ENCODE measurements at places on chromosomes 1 and 21.

DNA sequence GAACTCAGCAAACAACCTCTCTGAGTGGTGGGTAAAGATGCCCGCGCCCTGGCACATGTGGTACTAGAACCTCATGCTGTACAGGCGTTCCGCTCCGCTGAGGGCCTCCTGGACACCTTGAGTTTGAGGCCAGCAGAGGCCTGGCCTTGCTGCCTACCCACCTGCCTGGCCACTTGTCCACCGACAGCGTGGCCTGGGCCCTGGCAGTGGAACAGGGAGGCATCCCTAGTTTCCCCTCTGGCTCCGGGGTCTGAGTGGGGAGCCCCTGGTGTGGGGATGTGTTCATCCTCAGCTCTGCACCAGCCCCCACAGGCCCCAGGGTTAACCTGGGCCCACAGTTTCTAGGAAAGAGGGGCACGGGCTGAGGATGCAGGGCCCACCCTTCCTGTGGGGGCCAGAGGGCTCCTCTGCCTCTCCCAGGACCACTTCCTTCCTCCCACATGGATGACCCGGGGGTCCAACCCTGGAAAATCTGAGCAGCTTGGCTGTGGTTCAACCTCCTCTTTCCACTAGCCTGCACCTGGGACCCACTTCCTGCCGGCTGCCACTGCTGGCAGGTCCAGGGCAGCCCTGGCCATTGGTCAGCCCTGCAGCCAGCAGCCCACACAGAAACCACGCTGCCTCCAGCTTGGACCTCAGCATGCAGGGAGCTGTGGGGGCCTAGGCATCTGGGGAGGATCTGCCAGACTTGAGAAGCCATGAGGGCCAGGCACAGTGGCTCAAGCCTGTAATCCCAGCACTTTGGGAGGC, 53.3 kb upstream of the COL18A1 start:
- no peak for DNase-seq

DNA sequence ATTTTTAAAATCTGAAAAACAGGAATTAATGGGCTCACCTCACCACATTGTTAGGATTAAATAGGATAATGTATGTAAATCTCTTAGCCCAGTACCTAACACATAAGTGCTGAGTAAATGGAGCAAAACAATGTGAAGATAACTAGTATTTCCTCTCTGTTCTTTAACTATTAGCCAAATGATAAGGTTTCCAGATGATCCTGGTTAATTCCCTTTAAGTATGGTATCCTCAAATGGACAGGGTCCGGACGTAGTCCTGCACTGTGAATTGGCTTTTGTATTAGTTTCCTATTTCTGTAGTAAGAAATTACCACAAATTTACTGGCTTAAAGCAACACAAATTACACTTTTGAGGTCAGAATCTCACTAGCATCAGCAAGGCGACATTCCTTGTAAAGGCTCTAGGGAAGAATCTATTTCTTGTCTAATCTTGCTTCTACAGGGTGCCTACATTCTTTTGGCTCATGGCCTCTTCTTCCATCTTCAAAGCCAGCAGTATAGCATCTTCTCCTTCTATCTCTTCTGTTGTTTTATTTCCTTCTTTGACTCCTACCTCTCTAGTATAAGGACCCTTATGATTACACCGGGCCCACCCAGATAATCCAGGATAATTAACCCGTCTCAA, 17.1 kb downstream of the SCAF4 start:
- DNase-seq = no peak

DNA sequence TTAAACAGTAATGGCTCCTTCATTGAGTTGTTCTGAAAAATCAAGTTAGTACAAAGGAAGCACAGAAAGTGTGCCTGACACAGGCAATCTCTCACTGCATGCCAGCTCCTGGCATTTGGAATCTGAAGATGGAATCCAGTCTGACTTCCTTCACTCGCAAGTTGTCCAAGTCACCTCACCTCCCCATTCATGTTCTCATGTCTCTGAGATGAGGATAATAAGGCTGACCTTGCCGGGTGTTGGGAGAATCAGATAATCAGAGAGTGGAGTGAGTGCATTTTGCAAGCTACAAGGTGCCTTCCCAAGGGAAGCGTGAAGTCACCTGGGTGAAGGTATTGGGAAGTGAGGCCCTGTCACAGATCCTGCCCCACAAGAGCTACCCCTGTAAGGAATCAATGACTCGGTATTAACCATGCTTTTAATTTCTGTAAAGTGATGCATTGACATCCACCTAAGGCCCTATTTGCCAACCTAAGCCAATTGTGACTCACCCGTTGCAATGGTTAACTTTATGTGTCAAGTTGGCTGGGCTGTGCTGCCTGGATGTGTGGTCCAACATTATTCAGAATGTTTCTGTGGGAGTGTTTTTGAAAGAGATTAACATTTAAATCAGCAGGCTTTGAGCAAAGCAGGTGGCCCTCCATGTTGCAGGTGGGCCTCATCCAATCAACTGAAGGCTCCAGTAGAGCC, 62.5 kb upstream of the TARBP1 start:
- DNase-seq = no peak

DNA sequence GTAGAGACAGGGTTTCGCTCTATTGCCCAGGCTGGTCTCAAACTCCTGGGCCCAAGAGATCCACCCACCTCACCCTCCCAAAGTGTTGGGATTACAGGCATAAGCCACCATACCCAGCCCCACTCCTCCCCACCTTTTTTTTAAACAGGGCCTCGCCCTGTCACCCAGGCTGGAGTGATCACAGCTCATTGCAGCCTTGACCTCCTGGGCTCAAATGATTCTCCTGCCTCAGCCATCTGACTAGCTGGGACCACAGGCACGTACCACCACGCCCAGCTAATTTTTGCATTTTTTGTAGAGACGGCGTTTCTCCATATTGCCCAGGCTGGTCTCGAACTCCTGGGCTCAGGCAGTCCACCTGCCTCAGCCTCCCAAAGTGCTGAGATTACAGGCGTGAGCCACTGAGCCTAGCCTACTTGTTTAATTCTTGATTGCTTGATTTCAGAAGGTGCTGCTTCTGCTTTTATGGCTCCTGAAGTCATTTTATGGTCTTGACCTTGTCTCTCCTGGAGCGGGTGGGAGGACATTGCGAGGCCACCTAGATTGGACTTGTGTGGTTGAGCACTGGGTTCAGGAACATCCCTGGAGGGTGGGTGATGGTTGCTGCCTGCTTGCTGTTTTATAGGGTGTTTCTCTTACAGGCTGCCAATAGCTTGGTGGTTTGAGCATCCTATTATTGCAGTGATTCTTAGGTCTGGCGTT, 81.9 kb downstream of the GALNT2 start:
- no peak for DNase-seq

- DNase-seq = no peak
These were observed 6.6 kb downstream of the SNX27 start for GRCh38 chr1:151618470-151618869.

DNA sequence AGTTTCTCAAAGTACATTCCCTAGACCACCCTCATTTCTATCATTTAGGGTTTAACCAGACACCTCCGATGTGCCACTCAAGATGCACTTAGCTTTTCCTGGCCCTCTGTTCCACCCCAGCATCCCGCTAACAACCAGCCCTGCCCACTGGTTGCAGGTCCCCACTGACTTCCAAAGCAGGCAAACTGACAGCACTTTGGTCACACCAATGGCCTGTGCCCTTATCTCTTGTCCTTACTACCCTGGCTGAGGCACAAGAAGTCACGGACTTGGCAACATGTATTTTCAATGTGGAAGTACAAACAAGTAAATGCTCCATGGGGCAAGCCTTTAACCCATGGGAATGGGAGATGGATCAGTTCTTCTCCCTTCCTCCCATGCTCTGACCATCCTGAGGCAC, 357.1 kb downstream of the OMA1 start:
- DNase-seq = no peak

DNA sequence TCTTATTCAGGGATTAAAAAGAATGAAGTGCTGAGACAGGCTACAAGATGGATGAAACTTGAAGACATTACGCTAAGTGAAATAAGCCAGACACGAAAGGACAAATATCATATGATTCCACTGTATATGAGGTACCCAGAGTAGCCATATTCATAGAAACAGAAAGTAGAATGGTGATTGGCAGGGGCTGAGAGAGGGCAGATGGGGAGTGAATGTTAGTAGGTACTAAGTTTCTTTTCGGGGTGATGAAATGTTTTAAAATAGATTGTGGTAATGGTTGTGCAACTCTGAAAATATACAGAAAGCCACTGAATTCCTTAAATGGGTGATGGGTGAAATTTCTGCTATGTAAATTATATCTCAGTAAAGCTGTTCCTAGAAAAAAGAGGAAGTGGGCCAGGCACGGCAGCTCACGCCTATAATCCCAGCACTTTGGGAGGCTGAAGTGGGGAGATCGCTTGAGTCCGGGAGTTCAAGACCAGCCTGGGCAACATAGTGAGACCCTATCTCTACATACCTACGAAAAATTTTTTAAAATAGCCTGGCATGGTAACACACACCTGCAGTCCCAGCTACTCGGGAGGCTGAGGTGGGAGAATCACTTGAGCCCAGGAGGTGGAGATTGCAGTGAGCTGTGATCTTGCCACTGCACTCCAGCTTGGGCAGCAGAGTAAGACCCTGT, 15.9 kb downstream of the SLC27A3 start:
- no peak for DNase-seq
